ENCODE measurements at places on chromosomes 3 and 15. TPM values are rescaled to one million over a fixed set of nuclear protein-coding genes. Genes with fewer than 3 reads are reported as not detected.

The GPR62 gene
- polyA plus RNA-seq = 0.02 TPM

The FES gene
- 19.4 TPM for polyA plus RNA-seq

The IREB2 gene
- 20.6 TPM for polyA plus RNA-seq

The CLDN18 gene
- 0.62 TPM for polyA plus RNA-seq

The RGMA gene
- polyA plus RNA-seq = 5.7 TPM

The HYAL1 gene
- polyA plus RNA-seq = 1.8 TPM
